Spleen (tissue), 13 donors: ENCODE measurements at places on chromosomes 6 and 20. TPM values are rescaled to one million over a fixed set of nuclear protein-coding genes. Genes with fewer than 3 reads are reported as not detected.

AIF1 gene
- total RNA-seq = 258 TPM

DNA sequence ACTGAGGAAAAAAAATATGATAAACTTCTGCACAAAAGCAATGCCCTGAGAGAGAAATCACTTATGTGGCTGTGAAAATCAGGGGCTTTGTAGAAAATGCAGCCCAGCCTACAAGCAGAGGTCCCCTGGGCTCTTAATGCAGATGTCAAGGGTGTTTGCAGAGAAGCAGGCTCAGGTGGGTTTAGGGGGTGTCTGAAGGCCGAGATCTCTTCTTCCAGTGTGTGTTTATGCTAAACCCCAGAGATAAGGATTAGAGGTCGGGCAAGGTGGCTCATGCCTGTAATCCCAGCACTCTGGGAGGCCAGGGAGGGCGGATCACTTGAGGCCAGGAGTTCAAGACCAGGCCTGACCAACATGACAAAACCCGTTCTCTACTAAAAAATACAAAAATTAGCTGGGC, 78.5 kb downstream of the TMEM242 start:
- no peaks in the 10 kb centered on the region for H3K27me3 ChIP-seq
- no peaks in the 10 kb centered on the region for H3K36me3 ChIP-seq
- peak overlapping the region; percentile 10 for H3K27ac ChIP-seq
- no peak overlapping the region for H3K4me3 ChIP-seq
- H3K4me1 ChIP-seq = peaks cover 11% of the 10 kb centered on the region
- DNase-seq = peak; percentile 15

GRCh38 chr20:19975436-19975799, 41.7 kb upstream of the NAA20 start:
- H3K4me3 ChIP-seq = no peak overlapping the region
- no peaks in the 10 kb centered on the region for H3K27me3 ChIP-seq
- DNase-seq = no peak
- H3K36me3 ChIP-seq = peaks cover 64% of the 10 kb centered on the region

GRCh38 chr6:16851758-16852157, 90.5 kb upstream of the ATXN1 start:
- peaks cover 8% of the 10 kb centered on the region for H3K4me1 ChIP-seq
- H3K4me3 ChIP-seq = no peak overlapping the region
- no peaks in the 10 kb centered on the region for H3K36me3 ChIP-seq
- no peak overlapping the region for H3K27ac ChIP-seq
- no peaks in the 10 kb centered on the region for H3K27me3 ChIP-seq

DNA sequence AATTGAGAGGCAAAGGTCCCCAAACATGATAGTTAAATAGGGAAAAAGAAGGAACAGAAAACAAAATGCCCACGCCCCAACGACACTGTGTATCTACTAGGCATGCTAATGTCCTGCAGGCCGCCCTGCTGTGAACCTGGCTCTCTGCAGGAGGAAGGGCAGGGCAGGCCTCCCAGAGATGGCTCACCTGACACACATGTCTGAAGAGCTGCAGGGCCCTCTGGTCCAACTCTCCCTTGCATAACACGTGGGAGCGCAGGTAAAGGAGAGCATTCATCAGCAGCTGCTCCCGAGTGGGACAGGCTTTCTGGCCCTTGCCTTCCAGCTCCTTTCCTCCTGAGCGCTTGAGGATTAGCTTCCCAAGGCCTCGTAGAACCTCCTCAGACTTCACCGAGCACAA, 53.7 kb upstream of the LYRM2 start:
- no peak overlapping the region for H3K27ac ChIP-seq
- H3K4me3 ChIP-seq = no peak overlapping the region
- H3K36me3 ChIP-seq = peaks cover 100% of the 10 kb centered on the region
- no peak for DNase-seq
- H3K27me3 ChIP-seq = no peaks in the 10 kb centered on the region
- no peaks in the 10 kb centered on the region for H3K4me1 ChIP-seq

- no peak overlapping the region for H3K27ac ChIP-seq
- H3K36me3 ChIP-seq = no peaks in the 10 kb centered on the region
- H3K27me3 ChIP-seq = no peaks in the 10 kb centered on the region
- no peak overlapping the region for H3K4me3 ChIP-seq
- DNase-seq = no peak
- peaks cover 12% of the 10 kb centered on the region for H3K4me1 ChIP-seq
These were observed 494.8 kb upstream of the SOX4 start for GRCh38 chr6:21098744-21099143.

DNA sequence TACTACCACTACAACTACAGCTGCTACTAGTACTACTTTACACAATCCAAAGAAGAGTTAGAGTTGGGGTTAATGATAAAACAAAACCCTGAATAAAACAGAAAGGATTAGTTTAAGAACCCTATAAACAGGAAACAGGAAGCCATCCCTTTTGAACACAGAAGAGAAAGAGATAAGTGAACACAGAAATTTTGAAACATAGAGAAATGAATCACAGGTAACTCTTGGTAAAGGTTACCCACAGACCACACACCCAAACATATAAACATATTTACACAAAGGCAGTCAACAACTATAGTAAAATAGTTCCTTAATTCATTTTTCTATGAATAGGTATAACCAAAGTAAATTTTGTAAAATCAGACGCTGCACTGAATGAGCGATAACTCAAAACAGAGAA, 98.1 kb downstream of the RNGTT start:
- no peak overlapping the region for H3K27ac ChIP-seq
- H3K36me3 ChIP-seq = peaks cover 17% of the 10 kb centered on the region
- DNase-seq = no peak
- H3K4me3 ChIP-seq = no peak overlapping the region
- H3K4me1 ChIP-seq = no peaks in the 10 kb centered on the region
- no peaks in the 10 kb centered on the region for H3K27me3 ChIP-seq

DNA sequence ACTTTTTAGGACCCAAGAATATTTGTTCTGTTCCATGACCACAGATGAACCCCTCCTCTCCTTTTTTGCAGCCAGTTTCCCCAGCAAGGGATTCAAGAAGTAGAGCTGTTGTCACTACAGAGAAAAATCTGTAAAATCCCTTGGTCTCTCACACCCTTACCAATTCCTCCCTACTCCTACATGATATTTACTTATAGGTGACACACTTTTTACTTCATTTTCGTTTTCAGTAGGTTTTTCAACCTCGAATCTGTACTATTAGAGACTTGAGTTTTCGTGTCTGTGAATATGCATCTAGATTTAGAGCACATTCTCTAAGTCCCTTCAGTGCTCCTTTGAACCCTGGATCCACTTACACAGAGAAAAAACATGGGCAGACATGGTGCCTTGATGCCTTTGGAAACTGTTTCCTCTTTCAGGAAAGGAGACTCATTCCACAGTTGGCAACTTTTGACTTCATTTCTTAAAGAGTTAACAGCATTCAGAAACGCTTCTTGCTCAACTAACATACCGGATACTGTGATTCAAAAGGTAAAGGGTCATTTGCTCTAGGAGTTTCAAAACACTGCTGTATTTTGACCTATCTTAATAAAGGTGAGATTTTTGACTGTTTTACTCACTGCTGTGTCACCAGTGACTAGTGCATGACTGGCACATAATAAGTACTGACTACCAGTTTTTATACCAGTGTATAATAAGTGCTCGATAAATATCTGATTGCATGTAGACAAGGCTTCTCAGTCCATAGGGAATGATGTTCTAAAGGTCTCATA, 50.6 kb downstream of the LAMA4 start:
- no peak for DNase-seq
- no peak overlapping the region for H3K4me3 ChIP-seq
- no peaks in the 10 kb centered on the region for H3K27me3 ChIP-seq
- no peak overlapping the region for H3K27ac ChIP-seq
- H3K36me3 ChIP-seq = no peaks in the 10 kb centered on the region

GMPR gene
- total RNA-seq = 9.6 TPM

GRCh38 chr6:162385980-162386379, 341.6 kb downstream of the PRKN start:
- no peak overlapping the region for H3K4me3 ChIP-seq
- H3K4me1 ChIP-seq = no peaks in the 10 kb centered on the region
- H3K27me3 ChIP-seq = no peaks in the 10 kb centered on the region
- no peak overlapping the region for H3K27ac ChIP-seq

DNA sequence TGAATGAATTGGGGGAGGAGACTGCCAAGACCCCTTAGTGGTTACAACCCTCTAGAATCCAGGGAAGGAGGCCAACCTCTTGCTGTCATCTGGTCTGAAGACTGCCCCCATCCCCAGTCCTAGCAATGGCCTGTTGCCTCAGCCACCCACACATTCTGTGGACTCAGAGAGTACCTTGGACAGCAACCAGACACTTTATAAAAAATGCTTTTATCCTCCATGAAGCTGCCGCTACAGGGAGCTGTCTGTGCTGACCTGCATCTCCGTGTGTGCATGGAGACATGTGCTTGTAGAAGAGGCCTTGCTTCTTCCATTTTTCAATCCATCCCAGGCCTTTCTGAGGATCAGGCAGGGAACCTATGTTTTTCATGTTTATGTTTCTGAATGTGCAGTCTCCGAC, 15.2 kb downstream of the CDH22 start:
- H3K36me3 ChIP-seq = no peaks in the 10 kb centered on the region
- peaks cover 62% of the 10 kb centered on the region for H3K27me3 ChIP-seq
- H3K27ac ChIP-seq = no peak overlapping the region
- H3K4me3 ChIP-seq = no peak overlapping the region
- DNase-seq = peak; percentile 22
- H3K4me1 ChIP-seq = no peaks in the 10 kb centered on the region

DNA sequence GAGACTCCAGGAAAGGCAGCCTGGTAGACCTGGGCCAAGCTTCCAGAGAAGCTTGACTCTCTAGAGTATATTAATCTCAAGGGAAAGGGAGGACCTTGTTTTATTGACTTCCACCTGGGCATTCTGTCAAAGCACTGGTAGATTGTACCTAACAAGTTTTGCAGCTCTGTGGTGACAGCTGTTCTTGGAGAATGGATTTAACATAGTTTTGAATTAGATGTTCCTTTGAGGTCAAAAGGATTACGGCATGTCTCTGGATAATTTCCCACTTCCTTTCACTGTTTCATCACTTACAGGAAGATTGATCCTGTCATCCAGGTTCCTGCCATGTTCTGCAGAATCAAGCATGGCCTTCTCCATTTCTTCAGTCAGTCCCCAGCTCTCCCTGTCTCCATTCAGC, 246.0 kb downstream of the PHACTR1 start:
- peaks cover 32% of the 10 kb centered on the region for H3K4me1 ChIP-seq
- DNase-seq = no peak
- H3K4me3 ChIP-seq = no peak overlapping the region
- H3K27me3 ChIP-seq = no peaks in the 10 kb centered on the region

- no peaks in the 10 kb centered on the region for H3K4me1 ChIP-seq
- no peaks in the 10 kb centered on the region for H3K36me3 ChIP-seq
- no peak for DNase-seq
- no peak overlapping the region for H3K4me3 ChIP-seq
- no peaks in the 10 kb centered on the region for H3K27me3 ChIP-seq
- no peak overlapping the region for H3K27ac ChIP-seq
These were observed 57.5 kb downstream of the BFSP1 start for GRCh38 chr20:17473659-17474058.

DNA sequence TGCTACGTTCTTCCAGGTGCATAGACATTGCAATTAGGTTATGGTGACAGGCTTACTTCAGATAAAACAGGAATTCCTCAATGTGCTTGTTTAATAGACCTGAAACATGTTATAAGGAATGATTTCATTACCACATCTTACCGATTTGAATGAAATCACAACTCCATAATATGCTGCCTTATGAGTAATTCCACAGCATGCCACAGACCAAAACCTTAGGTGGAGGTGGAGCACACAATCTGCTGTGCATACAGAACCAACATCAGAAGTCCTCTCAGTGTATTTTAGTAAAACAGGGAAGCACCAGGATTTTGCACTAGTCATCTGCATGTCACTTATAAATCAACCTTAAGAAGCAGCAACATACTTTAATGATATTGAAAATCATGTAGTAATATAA, 148.9 kb upstream of the TSHZ2 start:
- no peak overlapping the region for H3K4me3 ChIP-seq
- no peaks in the 10 kb centered on the region for H3K36me3 ChIP-seq
- H3K27ac ChIP-seq = no peak overlapping the region
- H3K27me3 ChIP-seq = no peaks in the 10 kb centered on the region

DNA sequence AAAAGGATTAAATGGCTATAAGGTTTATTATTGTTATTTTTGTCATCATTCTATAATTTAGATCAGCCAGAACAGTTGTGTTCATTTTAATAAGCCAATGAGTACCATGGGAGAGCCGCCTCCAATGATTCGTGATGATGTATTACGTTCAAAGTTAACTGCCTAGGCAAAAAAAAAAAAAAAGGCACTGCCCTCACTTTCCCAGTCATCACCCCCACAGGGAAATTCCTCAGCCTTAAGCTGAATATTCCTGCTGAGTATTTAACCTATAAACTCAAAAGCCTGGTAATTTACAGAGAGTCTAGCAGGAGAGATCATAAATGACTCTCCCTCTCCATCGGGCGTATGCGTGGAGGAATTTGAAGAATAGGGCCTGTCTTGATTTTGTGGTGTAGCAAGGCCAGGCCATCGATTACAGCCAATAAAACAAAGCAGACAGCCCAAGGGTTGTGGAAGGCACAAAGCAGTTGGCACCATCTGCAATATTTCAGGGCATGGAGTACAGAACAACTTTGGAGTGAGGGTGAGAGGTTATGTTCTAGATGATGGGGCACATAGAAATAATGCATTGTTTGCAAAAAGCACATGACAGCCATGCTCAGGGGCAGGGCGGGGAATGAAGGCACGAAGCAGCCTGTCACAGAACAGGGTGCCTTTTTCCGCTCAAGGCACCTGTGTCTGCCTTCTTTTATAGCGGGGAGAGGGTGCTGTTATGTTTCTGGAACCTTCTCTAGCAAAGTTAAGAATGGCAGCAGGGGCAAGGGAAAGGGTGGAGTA, 138.2 kb upstream of the DTNBP1 start:
- H3K4me1 ChIP-seq = peaks cover 1% of the 10 kb centered on the region
- H3K4me3 ChIP-seq = no peak overlapping the region
- no peaks in the 10 kb centered on the region for H3K27me3 ChIP-seq
- no peak for DNase-seq

SIRPD gene
- total RNA-seq = 2.2 TPM

ATP6V1G2 gene
- total RNA-seq = 2.0 TPM

DNA sequence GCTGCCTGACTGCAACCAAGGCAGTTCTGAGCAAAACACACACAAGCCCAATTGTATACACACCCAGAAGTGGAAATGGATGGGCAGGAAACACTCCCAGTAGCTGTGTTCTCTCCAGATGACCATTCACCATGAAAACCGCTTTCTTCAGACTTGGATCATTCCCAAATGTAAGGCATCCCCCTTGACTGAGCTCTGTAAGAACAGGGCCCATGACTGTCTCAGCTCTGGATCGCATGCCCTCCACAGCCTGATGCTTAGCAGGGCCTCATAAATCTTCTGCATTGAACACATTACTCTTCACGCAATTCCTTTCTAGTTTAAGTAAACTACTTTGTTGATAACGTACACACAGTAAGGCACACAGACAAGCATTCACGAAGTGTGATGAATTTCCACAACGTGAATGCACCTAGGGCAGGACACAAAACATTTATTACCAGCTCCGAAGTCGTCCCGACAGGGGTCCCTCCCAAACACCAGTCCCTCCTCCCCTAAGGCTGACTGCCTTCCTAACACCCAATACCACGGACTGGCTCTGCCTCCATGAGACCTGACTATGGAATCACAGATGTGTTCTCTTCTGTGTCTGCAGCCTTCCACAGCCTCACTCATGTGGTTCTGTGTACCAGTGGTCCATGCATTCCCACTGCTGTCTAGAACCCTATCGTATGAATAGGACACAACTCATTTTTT, 31.7 kb downstream of the BMP7 start:
- H3K27ac ChIP-seq = no peak overlapping the region
- no peaks in the 10 kb centered on the region for H3K36me3 ChIP-seq
- H3K4me3 ChIP-seq = no peak overlapping the region
- H3K4me1 ChIP-seq = no peaks in the 10 kb centered on the region

NMBR gene
- not detected for total RNA-seq

- no peak overlapping the region for H3K4me3 ChIP-seq
- H3K27ac ChIP-seq = no peak overlapping the region
- H3K36me3 ChIP-seq = no peaks in the 10 kb centered on the region
- no peaks in the 10 kb centered on the region for H3K27me3 ChIP-seq
These were observed 45.2 kb upstream of the NT5E start for GRCh38 chr6:85404564-85405174.

C6orf132 gene
- total RNA-seq = 0.26 TPM

MSH5 gene
- total RNA-seq = 35.2 TPM
